K562 (cell line): ENCODE measurements at places on chromosomes 12 and 14. TPM values are rescaled to one million over a fixed set of nuclear protein-coding genes. Genes with fewer than 3 reads are reported as not detected.

DNA sequence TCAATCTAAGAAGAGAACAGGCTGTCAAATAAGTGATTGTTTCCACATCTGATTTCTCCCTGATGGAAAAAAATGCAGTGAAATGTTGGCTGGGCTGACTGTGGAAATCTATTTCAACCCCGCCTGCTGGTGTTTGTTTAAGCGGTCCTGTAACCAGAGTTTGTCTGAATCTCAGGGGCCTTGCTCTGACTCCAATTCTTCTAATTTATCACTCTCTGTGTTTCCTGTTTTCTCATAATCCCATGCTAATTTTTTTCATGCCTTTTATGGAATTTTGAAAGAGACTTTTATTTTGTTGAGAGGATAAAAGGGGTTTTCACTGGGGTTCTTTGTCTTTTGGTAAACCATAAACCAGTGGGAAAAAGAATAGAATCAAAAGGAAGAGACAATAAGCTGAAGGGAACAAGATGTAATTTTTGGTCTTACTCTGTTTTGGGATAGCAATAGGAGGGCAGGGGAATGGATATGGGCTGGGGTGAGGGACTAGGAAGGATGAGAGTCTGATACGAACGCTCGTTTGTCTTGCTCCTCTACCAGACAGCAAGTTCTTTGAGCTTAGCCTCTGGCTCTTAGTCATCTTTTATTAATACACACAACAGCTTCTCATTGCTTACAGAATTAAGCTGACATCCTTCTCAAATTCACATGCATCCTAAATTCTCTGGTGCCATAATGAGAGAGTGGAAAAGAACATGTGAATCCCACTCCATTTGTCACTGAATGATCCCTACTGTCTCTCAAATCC is 8.0 kb upstream of the MGP start:
- no peak for DNase-seq

DNA sequence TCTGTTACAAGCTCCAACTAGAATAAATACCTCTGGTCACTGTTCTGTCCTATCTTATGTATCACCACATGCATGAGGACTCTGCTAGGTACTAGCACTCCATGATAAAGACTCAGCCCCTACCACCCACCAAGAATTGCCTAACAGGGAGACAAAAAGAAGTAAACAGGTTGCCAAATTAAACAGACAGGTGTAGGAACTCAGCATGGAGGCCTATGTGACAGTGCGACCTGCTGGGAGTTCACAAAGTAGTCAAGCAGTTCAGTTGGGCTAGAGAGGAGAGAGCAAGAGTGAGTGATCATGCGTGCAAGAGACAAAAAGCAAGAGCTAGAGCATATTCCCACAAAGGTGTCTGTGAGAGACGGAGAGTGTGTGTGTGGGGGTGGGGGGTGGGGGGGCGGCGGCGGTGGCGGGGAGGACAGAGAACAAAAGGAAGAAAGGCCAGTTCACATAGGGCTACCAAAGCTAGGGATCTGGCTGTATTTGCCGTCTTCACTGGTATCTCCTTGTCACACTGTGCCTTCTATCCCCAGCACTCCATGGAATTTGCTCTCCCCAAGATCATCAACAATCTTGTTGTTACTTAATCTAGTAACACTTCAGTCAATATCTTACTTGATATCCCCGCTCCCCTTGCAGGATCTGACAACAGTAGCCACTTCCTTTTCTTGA is 81.2 kb downstream of the SPPL3 start:
- DNase-seq = no peak

GRCh38 chr12:3950714-3951320 is 77.6 kb upstream of the PARP11 start:
- DNase-seq = no peak

- DNase-seq = peak; percentile 17
Observed at GRCh38 chr14:58501214-58501816, 73.8 kb downstream of the KIAA0586 start.

GRCh38 chr12:13769966-13770365 is 211.4 kb downstream of the GRIN2B start:
- no peak for DNase-seq

DNA sequence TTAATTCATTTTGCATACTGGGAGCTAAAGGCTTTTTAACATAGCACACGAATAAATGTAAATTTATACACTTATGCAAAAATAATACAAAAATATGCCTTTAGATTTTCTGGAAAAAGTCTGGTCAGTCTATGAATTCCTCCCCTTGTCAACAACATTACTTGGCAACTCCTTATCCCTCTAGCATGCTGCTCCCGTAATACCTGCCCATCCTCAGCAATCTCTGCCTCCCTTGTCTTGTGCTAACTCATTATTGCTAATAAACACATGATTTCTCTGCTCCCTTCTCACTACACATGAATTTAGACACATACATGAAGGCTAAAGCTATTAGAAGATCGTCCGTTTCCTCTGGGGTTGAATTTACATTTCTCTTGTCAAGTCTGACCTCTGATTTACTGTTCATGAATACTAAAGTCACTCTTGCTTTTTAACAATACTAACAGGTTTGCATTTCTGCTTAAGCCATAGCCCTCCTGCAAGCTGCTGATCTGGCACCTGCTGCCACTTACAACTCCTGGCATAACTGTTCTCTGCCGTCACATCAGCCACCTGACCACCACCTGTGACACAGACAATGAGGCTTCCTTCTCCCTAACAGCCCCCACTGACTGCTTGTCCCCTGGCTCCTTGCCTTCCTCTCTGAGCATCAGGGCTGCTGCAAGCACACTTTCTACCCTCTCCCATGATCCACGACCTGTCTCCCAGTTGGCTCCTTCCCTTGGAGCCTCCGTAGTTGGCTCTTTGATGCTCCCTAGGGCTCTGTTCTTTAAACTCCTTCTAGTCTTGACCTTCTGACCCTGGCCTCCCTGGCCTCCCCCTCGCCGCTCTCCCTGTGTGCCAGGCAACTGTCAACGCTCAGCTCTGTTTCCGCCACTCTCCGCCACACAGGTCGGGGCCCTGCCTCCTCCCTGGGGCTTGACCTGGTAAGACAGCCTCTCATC is 177.6 kb downstream of the CALM1 start:
- no peak for DNase-seq

DNA sequence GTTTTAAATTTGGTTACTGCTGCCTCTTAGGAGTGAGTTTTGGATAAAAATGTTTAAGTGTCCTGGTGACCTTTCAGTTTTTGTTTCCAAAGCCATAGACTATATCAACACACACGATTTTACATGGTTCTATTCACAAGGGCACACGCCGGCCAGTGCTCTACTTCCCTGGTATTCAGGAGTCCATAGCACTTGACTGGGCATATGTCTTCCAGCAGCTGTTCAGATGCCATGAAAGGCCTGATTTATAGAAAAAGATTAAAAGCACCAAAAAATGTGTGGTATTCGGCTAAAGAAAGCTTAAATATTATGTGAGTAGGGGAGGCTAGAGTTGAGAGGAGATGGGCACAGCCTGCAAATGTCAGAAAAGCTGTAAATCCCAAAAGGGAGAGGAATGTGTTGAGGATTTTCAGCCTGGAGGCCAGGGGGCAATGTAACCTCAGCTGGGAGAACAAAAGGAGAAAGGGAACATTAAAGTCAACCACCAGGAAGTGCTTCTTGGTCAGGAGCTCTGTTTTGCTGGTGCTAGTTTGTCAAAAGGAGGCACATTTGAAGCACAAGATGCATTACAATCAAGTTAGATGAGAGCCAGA is 478.4 kb downstream of the RAD51B start:
- no peak for DNase-seq

- DNase-seq = no peak
Observed at GRCh38 chr14:33375786-33376185, 437.1 kb downstream of the NPAS3 start.

DNA sequence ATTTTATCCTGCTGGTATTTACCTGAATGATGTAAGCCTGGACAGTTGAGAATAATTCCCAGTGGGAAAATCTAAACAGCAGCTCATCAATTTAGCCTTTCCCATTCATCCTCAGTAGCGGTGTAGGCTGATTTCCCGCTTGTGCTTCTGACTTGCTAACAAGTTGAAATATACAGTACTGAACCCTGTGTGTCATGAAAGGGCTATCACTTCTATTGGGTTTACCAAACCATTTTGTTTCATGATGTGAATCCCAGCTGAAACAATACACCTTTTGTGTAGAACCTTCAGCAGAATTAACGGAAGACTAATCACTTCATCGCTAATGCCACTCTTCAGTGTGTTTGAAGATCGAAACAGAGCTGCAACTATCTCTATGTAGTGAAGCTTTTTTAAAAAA is 88.4 kb downstream of the POLR3B start:
- DNase-seq = no peak

GRCh38 chr14:61132894-61133293 is 148.2 kb downstream of the TMEM30B start:
- no peak for DNase-seq

DNA sequence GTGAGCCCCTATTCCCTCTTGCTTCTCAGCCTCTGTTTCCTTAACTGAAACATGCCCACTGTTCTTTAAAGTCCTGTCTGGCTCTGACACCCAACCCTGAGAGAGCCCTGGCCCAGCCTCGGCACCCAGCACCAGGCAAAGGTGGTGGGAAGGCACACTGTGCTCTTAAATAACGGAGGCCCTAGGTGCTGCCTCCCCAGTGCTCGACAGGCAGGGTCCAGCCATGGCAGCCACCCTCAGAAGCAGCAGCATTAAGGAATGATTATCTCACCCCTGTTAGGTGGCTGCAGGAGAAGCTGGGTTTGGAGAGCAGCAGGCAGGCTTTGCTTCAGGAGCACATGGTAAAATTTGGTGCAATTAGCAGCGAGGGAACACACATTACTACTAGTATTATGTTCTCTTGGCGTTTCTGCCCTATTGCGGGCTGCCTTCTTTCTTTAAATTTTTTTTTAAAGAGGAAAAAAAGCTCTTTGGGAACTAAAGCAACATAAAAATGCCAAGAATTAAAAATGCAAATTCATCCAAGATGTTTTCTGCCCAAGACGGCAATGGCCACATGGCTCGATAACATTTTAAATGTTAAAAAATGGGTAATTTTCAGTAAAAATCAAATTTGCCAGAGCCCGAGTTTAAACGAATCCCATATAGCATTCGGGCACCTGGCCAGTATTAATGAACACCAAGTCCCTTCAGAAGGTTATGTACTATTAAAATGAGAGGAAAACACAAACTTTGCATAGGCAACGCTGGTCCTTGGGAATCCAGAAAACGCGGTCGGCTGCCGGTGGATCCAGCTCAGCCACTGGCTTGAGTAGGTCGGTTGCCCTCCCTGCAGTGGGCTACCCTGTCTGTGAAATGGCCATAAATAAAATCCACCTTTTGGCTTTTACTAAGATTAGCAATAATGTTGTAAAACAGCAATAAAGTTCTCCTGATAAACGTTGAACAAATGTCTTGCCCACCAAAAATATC is 152.2 kb downstream of the BCL11B start:
- no peak for DNase-seq

DNA sequence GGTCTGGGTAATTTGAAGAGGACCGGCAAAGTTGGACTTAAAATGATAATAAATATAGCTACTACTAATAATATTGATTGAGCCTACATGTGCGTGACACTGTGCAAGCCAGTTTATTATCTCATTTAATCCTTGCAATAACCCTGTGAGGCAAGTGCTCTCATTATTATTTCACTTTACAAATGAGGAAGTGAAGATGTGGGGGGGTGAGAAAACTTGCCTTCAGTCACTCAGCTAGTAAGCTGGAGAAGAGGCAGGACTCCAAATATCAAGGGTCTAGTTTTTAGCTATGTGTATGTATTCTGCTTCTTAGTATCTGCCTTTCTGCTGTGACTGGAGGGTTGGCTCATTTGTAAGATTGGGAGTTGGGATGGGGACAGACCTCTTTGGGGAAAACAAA is 39.2 kb downstream of the NPAS3 start:
- DNase-seq = no peak

DNA sequence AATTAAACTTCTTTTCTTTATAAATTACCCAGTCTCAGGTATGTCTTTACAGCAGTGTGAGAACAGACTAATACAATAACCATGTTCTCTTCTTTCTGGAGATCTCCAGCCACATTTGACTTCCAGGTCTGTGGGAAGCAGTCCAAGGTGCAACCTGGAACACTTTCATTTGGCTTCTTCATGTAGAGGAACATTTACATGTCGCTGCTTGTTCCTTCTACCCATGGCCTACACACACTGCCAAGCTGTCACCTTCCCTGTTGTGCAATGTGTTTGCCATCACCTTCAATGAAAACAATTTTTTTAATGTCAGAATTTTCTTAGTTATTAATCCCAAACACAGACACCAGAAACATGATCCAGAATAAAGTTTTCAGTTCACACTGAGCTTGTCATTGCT is 104.7 kb downstream of the PRKCH start:
- no peak for DNase-seq

- no peak for DNase-seq
Observed at GRCh38 chr14:99231161-99231849, 40.7 kb downstream of the BCL11B start.

The APEX1 gene
- total RNA-seq = 142 and 143 TPM in 2 replicates

The RNF34 gene
- total RNA-seq = 42.4 and 47.1 TPM in 2 replicates

The CD163L1 gene
- total RNA-seq = 1.2 and 1.3 TPM in 2 replicates
